Mesothelial cell of epicardium (in vitro differentiated cells): ENCODE measurements at places on chromosomes 5 and 9.

DNA sequence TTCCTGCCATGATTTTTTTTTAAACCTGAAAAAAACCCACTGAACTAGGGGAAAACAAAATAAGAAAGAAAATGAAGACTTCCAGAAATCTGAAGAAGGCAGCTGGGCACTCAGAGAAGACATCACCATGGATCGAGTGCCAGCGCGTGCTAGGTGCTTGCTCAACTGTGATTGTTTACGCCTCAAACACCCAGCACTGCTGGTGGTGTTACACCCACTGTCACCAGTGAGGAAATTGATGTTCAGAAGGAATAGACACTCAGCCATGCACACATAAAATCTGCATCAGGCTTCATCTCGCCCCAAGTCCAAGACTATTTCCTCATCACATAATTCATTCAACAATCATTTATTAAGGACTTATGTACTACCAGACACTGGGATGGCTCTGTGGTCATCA is 82.1 kb downstream of the HRH2 start:
- H3K27me3 ChIP-seq: peaks cover 55% of the 10 kb centered on the region
- H3K4me1 ChIP-seq: no peaks in the 10 kb centered on the region
- no peaks in the 10 kb centered on the region for H3K36me3 ChIP-seq
- DNase-seq: no peak

GRCh38 chr5:77379558-77380061 is 112.5 kb downstream of the WDR41 start:
- no peak for DNase-seq
- H3K4me1 ChIP-seq: peaks cover 41% of the 10 kb centered on the region
- H3K27ac ChIP-seq: peak overlapping the region; percentile 86

DNA sequence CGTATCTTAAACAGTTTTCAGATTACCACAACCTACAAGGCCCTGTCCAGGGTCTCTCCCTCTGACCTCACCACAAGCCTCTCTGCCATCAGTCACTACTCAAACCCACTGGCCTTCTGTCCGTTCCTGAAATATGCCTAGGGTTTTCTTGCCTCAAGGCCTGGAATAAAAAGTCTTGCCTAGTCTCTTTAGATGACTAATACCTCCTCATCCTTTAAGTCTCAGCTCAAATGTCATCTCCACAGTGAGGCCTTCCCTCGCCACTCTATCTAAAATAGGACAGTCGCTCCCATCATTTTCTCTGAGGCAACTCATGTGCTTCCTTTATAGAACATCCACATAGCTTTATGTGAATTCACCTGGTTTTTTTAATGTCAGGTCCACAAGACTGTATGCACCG is 5.2 kb downstream of the DENND1A start:
- H3K36me3 ChIP-seq: peaks cover 7% of the 10 kb centered on the region
- DNase-seq: no peak
- H3K4me3 ChIP-seq: no peak overlapping the region
- H3K4me1 ChIP-seq: peaks cover 28% of the 10 kb centered on the region
- no peak overlapping the region for H3K27ac ChIP-seq

DNA sequence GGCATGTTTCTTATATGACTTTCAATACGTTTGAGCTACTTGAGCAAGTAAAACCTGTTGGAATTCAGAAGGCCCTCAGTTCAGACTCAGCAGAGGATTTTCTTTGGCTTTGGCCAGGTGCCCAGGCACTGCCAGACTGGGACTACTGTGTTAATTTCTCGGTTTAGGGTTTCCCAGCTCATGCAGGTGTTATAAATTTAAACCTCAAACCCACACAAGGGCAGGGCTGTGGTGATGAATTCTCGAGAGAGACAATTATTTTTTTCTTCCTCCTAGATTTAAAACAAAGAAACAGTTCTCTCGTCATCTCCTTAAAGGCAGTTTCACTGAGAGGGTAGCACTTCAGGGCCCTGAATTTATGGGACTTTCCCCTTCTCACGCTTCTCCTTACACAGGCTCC is 406.0 kb upstream of the PIK3R1 start:
- peak; percentile 44 for DNase-seq
- H3K27ac ChIP-seq: peak overlapping the region; percentile 74
- no peak overlapping the region for H3K4me3 ChIP-seq
- peaks cover 4% of the 10 kb centered on the region for H3K27me3 ChIP-seq

DNA sequence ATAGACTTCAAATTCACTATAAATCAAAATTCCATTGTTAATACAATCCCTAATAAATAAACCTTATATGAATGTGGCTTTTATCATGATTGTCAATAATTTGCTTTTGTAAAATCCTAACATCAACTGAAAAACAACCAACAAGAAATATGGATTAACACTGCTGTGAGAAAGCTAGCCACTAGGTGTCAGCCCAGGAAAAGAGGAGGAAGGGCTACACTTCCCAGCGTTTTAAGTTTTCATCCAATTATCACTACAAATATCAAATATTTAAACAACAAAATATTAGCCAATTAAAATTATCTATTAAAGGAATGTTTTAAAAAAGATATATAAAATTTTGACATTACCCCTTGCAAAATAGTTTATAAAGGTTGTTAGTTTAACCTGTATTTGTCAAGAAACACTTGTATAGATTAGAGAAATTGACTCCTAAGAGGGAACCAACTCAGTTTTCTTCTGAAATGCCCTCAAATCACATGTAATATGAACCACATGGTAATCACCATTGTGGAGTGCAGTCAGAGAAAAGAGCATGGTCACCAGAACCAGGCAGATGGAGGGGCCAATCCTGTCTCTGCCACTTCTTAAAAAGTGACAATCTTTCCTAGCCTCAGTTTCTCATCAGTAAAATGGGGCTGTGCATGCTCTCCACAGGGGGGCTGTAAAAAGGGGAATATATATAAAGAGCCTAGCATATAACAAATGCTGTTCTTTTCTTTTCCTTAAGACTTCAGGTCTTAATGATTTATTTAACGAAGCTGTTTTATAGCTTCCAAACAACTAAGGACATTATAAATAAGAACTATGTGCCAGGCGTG is 188.2 kb downstream of the CRB2 start:
- DNase-seq: no peak
- no peaks in the 10 kb centered on the region for H3K4me1 ChIP-seq
- H3K27ac ChIP-seq: no peak overlapping the region
- H3K4me3 ChIP-seq: no peak overlapping the region

- DNase-seq: no peak
- H3K4me3 ChIP-seq: no peak overlapping the region
- no peak overlapping the region for H3K27ac ChIP-seq
- no peaks in the 10 kb centered on the region for H3K27me3 ChIP-seq
- peaks cover 20% of the 10 kb centered on the region for H3K36me3 ChIP-seq
- H3K4me1 ChIP-seq: no peaks in the 10 kb centered on the region
Measured at GRCh38 chr9:123129423-123129822, 96.0 kb downstream of the GPR21 start.

GRCh38 chr9:33524306-33524947 is 376 bp downstream of the ANKRD18B start:
- H3K36me3 ChIP-seq: no peaks in the 10 kb centered on the region
- H3K27ac ChIP-seq: peak overlapping the region; percentile 30
- H3K27me3 ChIP-seq: peaks cover 67% of the 10 kb centered on the region
- H3K4me3 ChIP-seq: peak overlapping the region; percentile 78

DNA sequence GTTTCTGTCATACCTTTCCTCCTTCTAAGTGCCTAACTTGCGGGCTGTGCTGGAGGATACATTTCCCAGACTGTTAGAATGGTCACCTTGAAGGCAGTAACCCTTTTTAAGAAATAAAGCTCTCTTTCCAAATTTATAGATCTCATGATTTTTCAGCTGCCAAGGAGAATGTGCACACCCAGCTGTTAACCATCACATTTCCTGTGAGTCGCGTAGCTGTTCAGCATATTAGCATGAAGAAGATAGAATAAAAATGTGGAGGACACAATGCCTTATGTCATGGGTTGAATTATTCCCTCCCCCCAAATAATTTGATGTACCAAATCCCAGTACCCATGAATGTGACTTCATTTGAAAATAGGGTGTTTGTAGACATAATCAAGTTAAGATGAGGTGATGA is 729.4 kb downstream of the MTRR start:
- no peak overlapping the region for H3K4me3 ChIP-seq
- peaks cover 15% of the 10 kb centered on the region for H3K27me3 ChIP-seq
- no peak for DNase-seq
- no peaks in the 10 kb centered on the region for H3K36me3 ChIP-seq

- H3K27me3 ChIP-seq: no peaks in the 10 kb centered on the region
- H3K4me3 ChIP-seq: no peak overlapping the region
- peaks cover 8% of the 10 kb centered on the region for H3K4me1 ChIP-seq
- no peak for DNase-seq
- no peak overlapping the region for H3K27ac ChIP-seq
- H3K36me3 ChIP-seq: peaks cover 37% of the 10 kb centered on the region
Measured at GRCh38 chr5:140953234-140953633, 13.0 kb upstream of the PCDHAC2 start.
